Fibroblast of pulmonary artery (primary cell): ENCODE measurements at places on chromosomes 3 and 15.

GRCh38 chr15:90419738-90420406 lies 31.8 kb downstream of the IQGAP1 start:
- peak; percentile 77 for DNase-seq

DNA sequence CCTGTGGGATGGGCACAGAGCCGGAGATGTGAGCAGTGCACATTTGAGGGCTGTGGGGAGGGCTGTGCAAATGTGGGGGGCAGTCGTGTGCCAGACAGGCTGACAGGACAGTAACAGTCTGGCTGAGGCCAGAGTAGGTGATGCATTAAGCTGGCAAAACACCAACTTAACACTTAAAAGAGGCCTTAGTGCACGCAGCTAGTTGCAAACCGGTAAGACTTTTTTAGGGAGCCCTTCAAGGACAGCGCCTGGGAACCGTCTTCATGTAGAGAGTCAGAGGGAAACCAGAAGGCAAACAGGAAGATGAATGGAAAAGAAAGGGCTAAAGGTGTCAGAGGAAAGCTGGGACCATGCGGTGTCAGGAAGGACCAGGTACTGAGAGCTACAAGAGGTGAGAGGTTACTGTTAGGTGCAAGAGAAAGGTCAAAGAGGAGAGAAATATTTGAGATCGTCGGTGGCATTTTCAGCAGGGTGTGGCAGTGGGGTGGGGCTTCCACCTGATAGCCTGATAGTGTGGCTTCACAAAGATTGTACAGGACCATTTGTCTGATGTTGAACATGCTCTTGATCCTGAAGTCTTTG lies 30.0 kb upstream of the CHD2 start:
- no peak for DNase-seq

GRCh38 chr3:103992469-103992868 lies 1374.2 kb upstream of the ALCAM start:
- DNase-seq: no peak

DNA sequence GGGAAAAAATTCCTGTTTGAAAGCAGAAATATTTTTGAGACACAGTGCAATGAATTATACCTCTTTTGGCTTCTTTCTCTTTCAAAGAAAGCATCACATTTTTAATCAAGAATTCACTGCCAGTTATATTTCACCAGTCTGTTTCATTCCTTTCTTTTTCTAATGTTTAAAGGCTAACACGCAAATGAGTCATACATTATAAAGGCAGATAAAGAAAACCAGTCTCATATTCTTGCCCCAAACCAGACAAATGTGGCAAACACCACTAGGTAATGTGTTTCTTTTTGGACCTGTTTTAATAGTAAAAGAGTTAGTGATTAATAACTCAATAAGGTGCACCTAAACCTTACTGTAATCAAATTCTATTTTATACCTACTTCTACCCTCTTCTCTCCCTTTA lies 83.8 kb downstream of the PLOD2 start:
- peak; percentile 34 for DNase-seq

GRCh38 chr3:50411229-50411628 lies 51.9 kb upstream of the TMEM115 start:
- no peak for DNase-seq

DNA sequence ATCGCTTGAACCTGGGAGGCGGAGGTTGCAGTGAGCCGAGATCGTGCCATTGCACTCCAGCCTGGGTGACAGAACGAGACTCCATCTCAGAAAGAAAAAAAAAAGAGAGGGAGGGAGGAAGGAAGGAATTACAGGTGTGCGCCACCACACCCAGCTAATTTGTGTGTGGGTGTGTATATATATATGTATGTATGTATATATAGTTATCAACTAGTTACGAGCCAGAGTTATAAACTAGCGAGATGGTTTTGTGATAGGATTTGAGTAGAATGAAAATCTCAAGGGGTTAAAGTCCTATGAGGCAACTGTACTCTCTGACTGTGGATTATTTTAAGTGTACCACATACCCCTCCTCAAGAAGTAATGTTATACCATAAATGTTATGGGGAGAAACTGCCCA lies 50.9 kb upstream of the SIN3A start:
- no peak for DNase-seq

- DNase-seq: no peak
Observed at GRCh38 chr3:58991026-58991425, 58.8 kb downstream of the CFAP20DC start.

DNA sequence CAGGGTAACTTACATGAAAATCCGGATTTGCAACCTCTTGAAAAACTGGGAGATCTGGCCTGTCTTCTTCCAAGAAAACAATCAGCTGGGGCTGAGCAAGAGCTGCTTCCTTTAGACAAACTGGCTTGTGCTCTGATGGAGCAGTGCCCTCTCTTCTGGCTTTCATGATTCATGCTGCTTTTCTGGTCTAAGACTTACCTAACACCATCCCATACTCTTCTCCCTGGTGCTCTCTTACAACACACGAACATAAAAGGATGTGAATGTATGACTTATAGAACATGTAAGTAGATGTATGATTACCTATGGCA lies 9.9 kb downstream of the TJP1 start:
- DNase-seq: peak; percentile 69

DNA sequence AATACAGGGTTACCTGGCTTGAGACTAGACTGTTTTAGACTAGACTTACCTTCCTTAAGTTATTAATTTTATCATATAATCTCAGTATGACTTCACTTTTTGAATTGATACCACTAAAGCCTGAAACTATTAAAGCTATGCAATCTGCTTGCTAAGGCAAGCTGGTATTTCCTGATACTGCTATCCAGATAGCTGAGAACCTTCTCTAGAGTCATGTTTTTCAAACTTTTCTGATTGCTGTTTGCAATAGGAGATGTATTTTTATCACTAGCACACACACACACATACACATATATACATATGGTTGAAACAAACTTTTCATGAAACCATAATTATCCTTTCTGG lies 9.3 kb upstream of the MAGI1 start:
- peak; percentile 29 for DNase-seq

DNA sequence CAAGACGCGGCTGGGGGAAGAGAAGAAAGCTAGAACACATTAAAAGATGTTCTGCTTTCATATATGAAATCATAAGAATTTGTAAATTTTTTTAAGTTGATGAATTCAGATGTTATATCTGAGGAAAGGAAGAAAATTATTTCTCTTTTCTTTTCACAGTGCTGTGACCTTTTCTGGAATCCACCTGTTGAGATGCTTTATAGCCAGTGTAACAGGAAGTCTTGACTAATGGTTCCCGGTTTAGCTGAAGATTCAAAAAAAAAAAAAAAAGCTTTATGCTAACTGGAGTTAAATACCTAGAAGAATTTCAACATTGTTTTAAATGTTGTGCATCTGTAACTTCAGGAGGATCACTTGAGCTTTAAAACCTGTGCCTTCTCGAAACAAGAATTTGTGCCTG lies 9.9 kb downstream of the GTPBP8 start:
- no peak for DNase-seq

GRCh38 chr3:172159962-172160538 lies 120.7 kb downstream of the FNDC3B start:
- peak; percentile 74 for DNase-seq

DNA sequence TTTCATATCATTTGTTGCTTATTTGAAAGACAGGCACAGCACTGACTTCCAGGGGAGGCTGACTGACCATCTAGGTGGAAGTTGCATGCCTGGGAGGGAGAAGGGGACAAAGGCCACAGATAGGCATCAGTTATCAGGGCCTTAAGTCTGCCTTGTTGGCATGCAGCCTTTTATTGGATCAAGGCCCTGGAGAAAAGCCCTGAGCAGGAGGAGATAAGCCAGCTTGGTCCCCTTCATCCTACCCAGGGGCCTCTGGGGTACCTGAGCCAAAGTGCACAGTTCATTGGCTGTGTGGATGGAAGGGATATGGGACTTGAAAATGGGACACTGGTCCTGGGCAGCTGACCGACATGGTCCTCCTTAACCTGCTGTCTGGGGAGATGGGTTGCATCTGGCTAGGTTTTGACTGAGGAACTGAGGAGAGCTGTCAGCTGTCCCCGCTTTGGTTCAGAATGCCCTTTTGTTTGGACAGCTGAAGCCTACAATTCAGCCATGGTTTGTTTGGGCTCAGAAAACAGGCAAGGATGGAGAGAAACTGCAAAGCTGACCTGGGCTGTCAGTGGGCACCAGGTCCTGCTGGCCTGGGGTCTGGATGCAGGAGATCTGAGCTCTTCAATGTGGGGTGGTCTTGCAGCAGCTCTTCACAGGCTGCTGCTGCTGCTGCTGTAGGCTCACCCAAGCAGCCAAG lies 60.0 kb downstream of the FLNB start:
- DNase-seq: no peak

- DNase-seq: peak; percentile 99
Observed at GRCh38 chr3:134326760-134327593, 47.3 kb downstream of the AMOTL2 start.

GRCh38 chr3:51966922-51967383 lies 301 bp downstream of the PCBP4 start:
- no peak for DNase-seq

- DNase-seq: no peak
Observed at GRCh38 chr3:23301819-23302218, 98.7 kb downstream of the UBE2E2 start.

DNA sequence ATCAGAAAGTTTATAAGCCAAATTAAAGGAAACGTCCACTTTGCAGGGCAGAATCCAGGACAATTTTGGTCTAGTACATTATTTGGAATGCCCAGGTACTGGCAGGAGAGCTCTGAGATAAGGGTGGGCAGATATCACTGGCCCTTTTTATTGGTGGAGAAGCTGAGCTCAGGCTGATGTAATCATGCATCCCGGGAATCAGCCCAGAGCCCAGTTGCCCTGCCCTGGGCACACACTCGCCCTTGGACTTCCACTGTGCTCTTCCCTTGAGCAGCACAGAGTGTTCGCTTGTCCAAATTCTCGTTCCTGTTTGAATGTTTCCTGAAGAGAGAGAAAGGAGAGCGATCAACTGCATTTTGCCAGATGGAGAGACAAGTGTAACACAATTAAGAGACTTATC lies 3.7 kb downstream of the AQP9 start:
- no peak for DNase-seq

DNA sequence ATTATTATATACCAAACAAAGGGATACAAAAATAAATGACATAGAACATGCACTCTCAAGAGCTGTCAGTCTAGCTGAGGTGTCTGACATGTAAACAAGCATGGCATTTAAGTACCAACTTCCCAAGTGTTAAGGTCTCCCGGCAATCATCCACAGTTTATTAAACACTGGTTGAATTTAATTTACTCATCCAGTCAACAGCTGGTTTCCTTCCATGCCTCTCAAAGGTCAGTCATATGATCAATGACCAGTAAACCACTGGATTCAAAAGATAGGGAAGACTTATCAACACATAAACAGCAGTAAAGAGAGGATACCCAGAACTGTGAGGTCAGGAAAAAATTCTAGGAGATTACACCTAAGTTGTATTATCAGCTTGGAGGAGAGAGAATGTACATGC lies 80.4 kb downstream of the ADAM10 start:
- DNase-seq: no peak

DNA sequence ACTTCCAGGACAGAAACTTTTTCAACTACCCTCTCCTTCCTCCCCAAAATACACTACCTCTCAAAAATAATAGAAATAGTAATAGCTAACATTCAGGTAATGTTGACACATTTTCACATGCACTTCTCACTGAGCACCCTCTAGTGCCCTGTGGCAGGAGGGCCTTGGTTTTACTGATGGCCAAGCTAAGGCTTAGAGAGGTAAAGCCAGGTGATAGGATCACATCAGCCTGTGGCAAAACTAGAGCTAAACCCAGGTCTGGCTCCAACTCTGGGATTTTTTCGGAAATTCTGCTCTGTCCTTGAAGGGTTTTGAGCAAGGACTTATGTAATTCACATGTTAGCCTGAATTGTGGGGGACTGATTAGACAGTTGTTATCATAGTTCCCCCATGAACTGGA lies 922 bp upstream of the TAMM41 start:
- DNase-seq: no peak

- DNase-seq: no peak
Observed at GRCh38 chr3:62570888-62571287, 197.5 kb upstream of the FEZF2 start.

DNA sequence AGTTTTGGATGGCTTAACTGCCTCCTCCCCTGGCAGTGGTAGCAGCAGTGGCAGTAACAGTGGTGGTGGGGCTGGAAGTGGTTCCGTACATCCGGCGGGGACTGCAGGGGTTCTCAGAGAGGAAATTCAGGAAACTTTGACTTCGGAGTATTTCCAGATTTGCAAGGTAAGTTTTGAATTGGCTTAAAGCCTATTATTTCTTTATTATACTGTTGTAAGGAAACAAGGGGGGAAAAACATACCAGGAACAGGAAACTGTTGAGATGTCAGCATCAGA lies 1.5 kb downstream of the STXBP5L start:
- no peak for DNase-seq

GRCh38 chr3:139944256-139944910 lies 9.4 kb downstream of the CLSTN2 start:
- DNase-seq: no peak

- DNase-seq: no peak
Observed at GRCh38 chr3:129838086-129838485, 55.4 kb downstream of the TMCC1 start.

DNA sequence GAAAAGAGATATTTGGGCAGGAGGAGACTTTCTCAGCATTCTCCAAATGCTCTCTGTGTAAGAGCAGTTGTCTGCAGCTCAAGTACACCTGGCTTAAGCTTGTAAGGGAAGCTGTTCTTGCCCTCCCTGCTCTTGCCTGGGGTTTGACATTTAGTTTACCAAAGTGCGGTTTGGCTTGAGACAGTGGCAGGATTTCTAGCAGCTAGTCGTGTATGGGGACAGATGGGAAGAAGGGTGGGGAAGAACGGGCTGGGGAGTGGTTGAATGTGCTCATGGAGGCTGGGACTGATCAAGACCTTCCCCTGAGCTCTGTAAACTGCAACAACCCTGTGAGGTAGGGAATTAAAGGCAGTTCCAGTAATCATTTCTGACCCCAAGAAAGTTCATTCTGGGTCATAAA lies 39.8 kb downstream of the SQOR start:
- no peak for DNase-seq

DNA sequence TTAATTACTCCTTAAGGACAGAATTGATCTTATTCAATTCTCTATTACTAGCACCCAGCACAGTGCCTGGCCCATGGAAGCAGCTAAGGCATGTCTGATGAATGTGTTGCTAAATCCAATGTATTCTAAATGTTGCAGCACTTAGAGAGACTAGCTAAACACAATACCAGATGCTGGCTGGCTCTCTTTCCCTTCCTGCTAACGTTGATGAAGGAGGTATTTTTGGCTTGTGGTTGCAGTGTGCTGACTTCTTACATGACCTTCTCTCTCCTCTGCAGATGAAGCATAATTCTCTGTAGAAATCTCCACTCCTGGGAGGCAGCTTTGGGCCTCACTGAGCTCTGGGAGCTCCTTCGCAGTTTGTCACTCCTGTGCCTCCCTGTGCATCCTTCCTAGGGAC lies 183.6 kb downstream of the PEX5L start:
- peak; percentile 33 for DNase-seq

GRCh38 chr3:112293368-112294321 lies at the start of gene SLC9C1:
Gene SLC9C1, minus strand, starts transcription at chr3:112294216. Its CDS starts 7,425 bp downstream, at chr3:112286791.
- DNase-seq: peak; percentile 92

DNA sequence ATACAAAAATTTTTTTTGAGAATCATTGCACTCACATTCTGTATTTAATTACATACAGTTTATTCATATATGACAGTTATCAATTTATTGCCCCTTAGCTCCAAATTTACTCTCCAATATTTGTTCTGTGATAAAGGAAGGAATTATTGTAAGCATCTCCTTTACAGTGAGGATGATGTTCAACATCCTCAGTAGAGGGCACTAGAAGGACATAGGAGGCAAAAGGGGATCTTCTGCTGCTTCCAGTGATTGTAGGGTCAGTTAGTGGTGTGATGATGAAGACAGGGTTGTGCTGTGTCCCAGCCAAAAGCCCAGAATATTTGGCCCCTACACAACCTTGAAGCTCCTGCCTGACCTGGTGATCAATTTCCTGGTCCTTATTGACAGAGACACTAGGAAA lies 89.9 kb upstream of the DCBLD2 start:
- peak; percentile 17 for DNase-seq
